ENCODE measurements at places on chromosomes 6 and 20.

DNA sequence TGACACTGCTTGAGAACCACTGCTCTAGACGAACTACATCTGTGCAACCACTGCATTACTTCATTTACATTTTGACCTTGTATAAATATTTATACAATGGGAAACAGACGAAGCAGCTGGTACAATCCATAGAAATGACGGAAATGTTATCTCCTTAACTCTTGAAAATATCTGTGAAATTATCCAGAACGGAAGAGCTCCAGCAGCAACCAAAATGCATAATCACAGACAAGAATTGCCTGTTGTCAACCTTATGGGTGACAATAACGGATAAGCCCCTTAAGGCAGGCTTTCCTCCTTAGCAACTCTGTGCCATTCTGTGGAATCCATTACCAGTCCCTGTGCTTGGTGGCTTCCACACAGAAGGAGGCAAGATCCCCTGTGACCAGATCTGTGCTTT, 115.4 kb downstream of the DTNBP1 start:
- DNase-seq: no peak

- no peak for DNase-seq
Observed at GRCh38 chr6:1739220-1739619, 129.5 kb downstream of the FOXC1 start.

GRCh38 chr6:3005077-3005476, 5.4 kb downstream of the NQO2 start:
- no peak for DNase-seq

DNA sequence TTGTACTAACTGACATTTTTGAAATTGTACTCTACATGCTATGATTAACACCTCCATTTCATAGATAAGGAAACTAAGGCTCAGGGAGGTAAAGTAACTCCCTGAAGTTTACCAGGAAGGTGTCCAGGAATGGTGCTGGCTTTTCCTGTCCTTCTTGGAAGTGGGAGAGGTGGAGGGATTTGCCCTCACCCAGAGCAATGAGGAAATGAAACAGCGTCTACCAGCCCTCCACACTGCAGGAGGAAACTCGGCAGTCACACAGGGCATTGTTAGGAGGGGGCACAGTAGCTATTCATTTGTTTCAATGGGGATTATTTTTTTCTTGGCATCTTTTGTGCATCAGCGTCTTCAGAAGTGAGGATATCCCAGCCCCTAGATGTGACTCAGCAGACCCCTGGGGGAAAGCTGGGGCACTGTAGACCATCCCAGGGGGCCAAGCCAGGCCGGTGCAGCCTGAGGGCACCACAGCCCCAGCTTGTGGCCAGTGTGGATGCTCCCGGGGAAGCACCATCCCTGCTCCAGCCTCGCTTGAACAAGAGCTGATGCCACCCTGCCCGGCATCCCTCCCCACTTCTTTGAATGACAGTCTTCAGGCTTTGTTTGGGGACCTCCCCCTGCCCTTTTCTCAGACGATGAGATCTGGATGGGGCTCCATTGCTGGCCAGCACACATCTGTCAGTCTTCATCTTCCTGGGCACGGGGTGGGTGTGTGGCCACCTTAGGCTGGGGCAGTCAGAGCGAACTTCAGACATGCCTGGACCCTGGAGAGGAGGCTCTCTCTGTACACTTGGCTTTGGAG, 224.4 kb upstream of the PMEPA1 start:
- no peak for DNase-seq

DNA sequence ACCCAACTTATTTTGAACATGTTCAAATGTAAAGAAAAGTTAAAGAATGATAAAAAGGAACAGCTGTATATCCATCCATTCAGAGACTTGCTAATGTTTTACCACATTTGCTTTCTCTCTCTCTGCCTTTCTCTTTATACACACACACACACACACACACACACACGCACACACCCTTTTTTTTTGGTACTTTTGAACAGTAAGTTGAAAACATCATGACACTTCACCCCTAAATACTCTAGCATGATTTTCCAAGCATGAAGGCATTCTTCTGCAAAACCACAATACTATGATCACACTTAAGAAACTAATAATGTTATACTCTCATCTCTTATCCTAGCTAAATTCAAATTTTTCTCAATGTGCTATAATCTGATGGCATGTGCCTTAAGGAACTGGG, 192.3 kb downstream of the UTRN start:
- DNase-seq: no peak

DNA sequence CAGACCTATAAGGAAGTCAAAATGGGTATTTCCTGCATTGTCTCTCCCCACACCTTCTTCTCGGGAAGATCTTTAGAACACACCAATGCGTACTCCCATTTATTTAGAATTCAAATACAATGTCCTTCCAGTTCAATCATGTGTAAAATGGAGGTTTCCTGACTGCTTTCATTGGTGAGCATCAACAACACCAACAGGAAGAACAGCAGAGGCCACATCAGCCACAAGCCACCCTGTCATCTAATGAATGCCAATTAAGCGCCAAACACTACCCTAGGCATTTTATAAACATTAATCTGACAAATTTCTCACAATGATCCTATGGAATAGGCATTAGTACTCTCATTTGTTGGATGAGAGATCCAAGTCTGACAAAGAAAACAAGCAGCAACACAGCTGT, 68.4 kb upstream of the SMLR1 start:
- DNase-seq: no peak

DNA sequence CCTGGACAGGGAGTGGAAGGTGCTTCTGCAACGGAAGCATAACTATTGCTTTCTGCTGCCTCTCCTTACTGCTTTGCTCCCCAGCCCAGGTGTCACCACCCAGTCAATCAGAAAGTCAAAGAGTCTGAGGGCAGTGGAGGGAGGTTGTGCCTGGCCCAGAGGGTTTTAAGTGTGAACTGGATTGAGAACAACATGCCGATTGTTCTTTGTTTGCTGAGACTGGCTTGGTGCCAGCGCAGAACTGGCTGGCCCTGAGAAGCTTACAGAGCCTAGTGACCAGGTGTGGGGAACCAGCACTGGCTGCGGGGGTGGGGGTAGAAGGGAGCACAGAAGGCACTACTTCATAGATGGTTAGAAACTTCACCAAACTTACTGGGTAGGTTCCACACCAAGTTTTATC, 31.1 kb upstream of the ENPP4 start:
- no peak for DNase-seq

GRCh38 chr6:108242721-108243120, 18.1 kb downstream of the SNX3 start:
- DNase-seq: no peak

DNA sequence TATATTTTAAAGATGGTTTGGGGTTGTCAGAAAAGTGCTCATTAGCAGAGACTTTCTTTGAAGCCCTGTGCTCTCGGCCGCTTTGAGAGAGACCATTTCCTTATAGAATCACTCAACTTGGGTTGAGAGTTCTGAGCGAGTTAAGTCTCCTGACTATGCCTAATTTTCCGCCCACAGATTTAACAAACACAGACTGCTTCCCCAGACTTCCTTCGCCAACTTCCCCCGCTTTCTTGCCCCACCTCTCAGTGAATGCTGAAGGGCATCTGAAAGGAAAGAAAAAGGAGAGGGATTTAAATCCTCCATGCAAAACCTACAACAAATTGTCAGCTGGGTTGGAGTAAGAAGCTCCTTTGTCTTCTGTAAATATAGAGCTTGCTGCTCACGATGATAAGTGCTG, 224.0 kb downstream of the EYA2 start:
- DNase-seq: no peak

GRCh38 chr6:22435151-22435550, 134.2 kb upstream of the HDGFL1 start:
- DNase-seq: no peak
